ENCODE measurements at places on chromosomes 3 and 15.
A peak's percentile ranks its signal among the peaks of the same experiment; 100 is the strongest.

DNA sequence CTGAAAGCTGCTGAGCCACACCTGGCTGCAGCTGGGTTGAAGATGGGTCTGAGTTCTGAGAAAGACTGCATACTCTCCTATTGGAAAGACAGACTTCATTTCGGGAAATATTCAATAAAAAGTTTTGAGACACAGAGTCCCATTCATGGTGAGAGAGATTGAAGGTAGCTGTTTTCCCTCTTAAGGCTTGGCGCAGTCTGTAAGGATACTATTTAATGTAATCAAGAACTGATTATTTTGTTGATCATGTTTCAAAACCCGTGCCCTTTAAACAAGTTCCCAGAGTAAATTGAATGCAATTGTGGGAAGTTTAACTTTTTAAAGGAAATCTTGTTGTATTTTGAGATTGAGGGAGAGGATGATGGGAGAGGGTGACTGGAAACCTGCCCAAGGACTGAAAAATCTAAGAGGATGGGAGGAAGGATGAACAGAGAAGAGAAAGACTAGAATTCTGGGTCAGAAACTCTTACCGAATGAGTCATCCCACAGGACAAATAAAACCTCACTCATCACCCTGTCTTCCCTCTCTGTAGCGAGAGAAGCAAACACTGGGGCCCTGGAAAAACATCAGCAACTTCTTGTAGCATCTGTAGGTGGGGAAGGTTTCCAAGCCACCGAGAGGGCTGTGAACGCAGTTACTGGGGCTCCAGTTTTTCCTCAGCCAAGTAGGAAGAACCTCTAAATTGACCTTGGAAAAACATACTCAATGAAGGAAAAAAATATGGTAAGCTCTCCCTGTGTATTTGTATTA, 193.2 kb upstream of the TPRG1 start:
- no peak for DNase-seq

- no peak for DNase-seq
These were observed 14.7 kb upstream of the KLHL40 start for GRCh38 chr3:42670670-42671069.

DNA sequence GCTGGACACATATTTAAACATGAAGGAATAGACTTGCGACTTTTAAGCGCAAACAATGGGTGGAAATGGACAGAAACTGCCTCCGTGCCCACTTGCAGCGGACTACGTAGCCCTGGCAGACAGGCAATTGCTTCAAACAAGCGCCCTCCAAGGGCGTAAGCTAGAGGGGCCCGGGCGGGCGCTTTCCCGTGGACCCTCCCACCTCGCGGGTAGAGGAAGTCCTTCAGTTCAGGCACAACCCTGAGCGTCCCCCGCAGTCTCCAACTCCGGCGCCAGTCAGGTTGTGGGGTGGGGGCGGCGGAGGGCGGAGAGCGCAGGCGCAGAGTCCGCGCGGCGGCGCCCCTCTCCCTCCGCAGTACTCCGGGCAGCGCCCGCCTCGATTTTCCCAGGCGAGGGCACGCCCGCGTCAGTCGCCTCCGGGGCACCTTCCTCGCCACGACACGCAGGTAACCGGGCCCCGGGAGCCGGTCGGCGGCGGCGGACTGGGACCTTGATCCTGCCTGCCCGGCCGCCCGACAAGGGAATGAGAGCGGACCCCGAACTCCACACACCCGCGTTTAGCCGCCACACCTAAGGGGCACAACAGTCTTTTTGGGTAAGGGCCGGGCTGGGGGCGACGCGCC, at the start of gene SLC35G2:
SLC35G2 (plus strand) TSS at position 358 of the 623 bp plus-strand sequence. CDS start 35,335 bp downstream, outside the sequence.
- DNase-seq = peak; percentile 42

DNA sequence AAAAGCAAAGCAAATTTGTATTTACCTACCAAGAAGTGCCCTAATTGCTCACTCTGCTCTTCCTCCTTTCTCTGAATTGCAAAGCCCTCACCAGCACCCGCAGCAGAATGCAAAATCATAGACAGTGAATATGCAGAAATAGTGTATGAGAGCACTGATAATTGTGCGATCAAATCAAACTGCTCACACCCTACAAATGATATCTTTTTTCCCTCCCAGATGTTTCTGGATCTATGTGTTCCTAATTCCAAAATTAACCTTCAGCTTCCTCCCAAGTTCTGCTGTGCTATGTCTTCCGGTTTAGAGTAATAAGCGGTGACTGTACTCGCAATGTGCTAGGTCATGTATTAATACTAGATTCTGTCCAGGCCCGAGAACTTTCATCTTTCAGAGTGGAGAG, 3.4 kb downstream of the GHSR start:
- DNase-seq = no peak

GRCh38 chr15:77499087-77499760, 78.5 kb downstream of the HMG20A start:
- no peak for DNase-seq

DNA sequence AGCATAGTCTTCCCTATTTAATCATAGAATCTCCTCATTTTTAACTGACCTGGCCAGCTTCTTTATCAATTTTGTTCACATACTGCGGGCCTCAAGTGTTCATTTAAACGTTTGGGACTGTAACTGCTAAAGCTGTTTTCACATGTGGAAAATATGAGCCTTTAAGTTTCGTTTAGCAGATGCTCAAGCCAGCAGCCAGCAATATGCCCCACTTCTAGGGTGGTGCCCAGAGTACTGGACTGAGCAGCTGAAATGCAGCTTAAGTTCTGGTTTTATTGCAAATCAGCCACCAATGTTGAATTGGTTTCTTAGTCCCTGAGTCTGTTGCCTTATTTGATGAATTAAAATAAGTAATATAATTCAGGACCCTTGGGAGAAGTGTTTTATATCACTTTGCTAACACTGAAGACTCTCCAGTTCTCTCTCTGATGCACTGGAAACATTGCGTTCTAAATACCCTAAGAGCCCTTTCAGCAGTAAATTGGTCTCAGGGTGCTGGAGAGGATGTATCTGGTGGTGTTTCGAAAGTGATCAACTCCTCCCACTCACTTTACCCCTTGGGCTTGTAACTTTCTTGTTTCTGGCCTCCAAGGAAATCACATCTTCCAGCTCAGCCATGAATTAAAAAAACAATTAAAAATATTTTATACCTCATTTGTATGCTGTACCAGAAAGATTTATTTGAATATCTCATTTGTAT, 61.7 kb downstream of the B3GALNT1 start:
- DNase-seq = no peak

GRCh38 chr3:159938714-159939113, 49.9 kb upstream of the IL12A start:
- no peak for DNase-seq

DNA sequence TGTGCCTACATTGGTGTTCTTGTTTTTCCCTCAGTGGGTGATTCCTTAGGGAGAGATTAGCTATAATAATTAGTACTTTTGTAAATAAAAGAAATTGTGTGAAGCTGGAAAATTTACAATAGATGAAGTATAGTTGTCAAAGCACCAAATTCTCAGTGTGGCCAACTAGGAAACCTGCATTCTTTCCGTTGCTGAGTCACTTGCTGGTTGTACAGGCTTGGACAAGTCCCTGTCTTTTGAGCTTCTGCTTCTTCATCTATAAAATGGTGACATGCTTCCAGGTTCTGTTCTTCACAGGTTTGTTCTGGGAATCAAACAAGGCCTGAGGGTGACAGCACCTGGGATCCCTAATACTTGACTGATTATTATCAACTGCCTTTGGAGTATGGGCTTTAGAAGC, 184.1 kb upstream of the HES1 start:
- DNase-seq = no peak

GRCh38 chr3:38613426-38613825, 36.1 kb downstream of the SCN5A start:
- DNase-seq = no peak

GRCh38 chr3:71421475-71421819, 162.1 kb downstream of the FOXP1 start:
- DNase-seq = no peak

GRCh38 chr3:137770066-137770834, 6.1 kb downstream of the SOX14 start:
- no peak for DNase-seq

DNA sequence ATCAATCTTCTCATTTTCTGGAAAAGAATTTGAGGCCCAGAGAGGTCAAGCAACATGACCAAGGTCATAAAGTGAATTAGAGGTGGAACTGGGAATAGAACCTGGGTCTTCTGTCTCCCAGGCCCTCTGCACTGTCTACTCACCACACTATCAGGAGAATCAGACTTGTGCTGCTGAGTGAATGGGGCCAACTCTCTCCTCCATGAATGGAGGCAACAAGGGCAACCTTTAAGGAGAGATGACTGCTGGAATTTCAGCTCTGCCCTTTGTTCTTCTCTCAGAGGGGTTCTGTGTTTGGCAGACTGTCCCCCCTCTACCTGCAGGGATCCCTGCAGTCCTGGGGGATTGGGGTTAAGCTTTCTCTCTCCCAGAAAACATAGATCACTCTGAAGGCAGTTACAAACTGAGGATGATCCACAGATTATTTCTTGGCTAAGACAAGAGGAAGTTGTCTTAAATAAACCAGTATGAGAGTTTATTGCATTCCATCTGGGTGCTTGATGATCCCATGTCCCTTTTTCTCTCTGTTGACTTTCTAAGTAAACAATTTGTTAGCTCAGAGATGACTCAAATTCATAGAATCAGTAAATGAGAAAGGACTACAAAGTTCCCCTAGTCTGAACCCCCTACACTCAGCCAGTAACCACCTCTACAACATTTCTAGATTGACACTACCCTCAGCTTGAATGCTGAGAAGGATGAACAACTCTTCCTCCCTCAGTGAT, 99.0 kb upstream of the LIPC start:
- no peak for DNase-seq

DNA sequence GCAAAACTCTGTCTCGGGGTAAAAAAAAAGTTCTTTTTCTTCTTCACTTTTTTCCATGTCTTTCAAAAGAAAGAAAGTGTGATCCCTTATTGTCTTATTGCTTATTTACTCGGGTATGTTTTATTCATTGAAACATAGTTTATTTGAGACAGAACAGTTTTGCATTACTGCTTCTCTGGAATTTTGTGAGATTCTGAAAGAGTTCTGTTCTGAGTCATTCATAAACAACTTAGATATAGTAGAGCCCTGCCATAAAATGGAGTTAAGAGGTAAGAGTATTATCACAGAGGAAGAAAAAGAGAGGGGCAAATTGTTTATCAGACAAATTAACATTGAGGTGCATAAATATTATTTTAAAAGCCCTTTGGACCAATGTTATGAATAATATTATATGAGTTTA, 522.2 kb downstream of the ROBO2 start:
- no peak for DNase-seq

DNA sequence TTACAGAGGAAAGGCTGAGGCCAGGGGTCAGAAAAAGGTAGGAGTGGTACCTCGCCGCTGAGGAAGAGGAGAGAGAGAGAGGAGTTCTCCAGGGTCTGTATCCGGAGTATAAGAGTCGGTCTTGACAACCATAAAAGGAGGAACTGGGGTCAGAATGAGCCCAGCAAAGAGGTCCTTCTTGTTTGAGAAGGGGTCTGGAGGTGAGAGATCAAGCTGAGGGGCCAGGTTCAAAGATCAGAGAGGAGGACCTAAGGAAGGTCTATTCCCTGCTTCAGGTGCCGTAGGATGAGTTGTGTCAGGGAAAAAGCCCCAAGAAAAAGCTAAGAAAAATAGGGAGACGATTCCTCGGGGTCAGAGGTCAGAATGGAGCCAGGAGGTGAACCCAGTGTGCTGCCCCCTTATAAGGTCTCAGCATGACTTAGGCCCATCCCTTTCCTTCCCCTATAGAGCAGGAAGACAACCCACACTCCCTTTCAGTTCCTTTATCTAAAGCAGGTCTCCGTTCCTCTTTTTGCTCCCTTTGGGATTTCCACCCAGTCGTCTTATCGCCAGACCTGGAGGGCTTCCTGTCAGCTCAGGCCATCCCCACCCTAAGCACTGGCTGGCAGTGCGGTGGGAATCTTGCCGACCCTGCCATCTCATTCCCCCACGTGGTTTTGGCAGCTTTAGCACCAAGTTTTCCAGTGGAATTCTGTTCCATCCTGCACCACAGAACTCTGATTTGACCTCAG, 651 bp downstream of the MTMR14 start:
- DNase-seq = peak; percentile 35

GRCh38 chr3:16299746-16300145, 34.7 kb downstream of the OXNAD1 start:
- no peak for DNase-seq

- DNase-seq = no peak
These were observed 21.3 kb upstream of the NUDT16 start for GRCh38 chr3:131360191-131360755.

DNA sequence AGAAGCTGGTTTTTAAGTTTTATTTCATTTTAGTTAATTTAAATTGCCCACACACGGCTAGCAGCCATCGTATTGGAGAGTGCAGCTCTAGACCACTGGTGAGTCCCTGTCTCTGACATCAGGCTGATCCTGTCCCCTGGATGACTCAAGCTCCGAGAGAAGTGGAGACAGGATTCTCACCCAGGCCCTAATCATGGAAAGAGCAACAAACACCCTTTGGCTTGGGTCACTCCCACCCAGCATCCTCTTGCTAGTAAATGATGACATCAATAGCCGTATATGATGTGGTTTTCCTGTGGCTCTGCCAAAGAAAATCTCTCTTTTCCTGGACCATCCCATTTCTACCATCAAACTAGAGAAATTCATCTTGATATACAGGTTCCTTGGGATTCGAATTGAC, 182.2 kb downstream of the NTRK3 start:
- no peak for DNase-seq

- DNase-seq = no peak
These were observed 1108.3 kb downstream of the TBL1XR1 start for GRCh38 chr3:176088962-176089383.

DNA sequence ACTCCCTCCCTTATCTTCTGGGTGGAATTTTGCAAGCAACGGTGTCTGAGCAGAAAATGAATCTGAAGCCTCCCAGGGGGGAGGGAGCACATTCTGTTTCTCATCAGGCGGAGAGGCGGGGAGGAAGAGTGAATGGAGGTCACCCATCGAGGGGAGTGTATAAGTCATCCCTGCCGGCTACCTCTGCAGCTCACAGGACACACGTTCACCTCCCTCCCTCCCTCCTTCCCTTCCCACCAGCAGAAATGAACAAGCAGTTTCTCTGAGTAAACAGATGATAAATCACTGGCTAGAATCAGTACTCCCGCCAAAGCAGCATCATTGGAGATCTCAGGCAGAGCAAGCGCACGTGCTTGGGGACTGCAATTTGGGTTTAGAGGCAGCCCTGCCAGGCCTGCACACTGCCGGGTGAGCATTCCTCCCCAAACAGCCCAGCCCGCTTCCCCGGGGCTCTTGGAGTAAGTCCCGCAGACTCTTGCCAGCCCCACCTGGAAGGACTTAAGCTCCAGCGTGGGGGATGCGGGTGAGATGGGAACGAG, 38.3 kb downstream of the CPN2 start:
- DNase-seq = no peak

GRCh38 chr3:109195815-109196214, 59.3 kb downstream of the C3orf85 start:
- DNase-seq = no peak

DNA sequence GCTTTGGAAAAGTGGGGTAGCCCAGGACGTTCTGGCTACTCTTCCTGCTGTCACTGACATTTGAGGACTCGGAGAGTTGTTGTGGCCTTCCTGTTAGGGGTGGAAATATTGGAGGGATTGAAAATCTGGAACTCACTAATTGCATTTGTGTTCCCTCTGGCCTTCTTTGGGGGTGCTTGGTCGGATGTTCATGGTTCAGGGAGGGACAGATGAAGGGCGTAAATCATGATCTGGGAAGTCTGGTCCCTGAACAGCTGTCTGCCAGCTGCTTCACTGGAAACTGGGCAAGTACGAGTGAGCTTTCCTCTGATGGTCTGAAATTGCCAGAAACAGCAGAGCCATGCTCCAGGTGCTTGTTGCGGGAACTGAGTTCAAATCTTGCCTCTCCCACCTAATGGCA, 327.8 kb upstream of the C2CD4B start:
- DNase-seq = no peak

- no peak for DNase-seq
These were observed 39.5 kb downstream of the TIGIT start for GRCh38 chr3:114333180-114333922.

GRCh38 chr15:98433346-98433745, 215.0 kb upstream of the IGF1R start:
- DNase-seq = no peak
